ENCODE measurements at places on chromosomes 4 and X.

DNA sequence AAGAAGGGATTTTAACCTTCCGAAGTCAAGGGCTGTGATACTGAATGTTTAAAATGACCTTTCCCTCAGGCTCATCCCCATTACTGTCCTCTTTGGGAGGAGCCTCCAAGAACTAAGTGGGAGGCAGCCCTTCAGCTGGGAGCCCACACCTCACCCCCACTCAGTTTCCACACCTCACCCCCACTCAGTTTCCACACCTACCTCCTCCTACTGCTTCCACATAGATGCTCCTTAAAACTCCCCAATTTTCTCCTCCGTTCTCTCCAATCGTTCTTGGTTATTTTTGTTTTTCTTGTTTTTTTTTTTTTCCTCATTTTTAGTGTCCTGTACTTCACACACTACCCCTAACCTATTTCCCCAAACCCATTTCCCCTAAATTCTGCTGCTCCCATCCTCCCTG is 31.6 kb upstream of the ANXA3 start:
- no peak overlapping the region for H3K4me3 ChIP-seq
- no peak overlapping the region for H3K27ac ChIP-seq
- no peaks in the 10 kb centered on the region for H3K36me3 ChIP-seq
- no peak for DNase-seq
- no peaks in the 10 kb centered on the region for H3K4me1 ChIP-seq

GRCh38 chrX:69050051-69050765 is 115.0 kb downstream of the PJA1 start:
- H3K36me3 ChIP-seq = no peaks in the 10 kb centered on the region
- no peaks in the 10 kb centered on the region for H3K4me1 ChIP-seq
- no peak for DNase-seq
- no peak overlapping the region for H3K27ac ChIP-seq

- H3K36me3 ChIP-seq = peaks cover 23% of the 10 kb centered on the region
- DNase-seq = no peak
- H3K4me1 ChIP-seq = no peaks in the 10 kb centered on the region
Measured at GRCh38 chr4:119471259-119471658, 149.3 kb upstream of the FABP2 start.

GRCh38 chr4:80539190-80539589 is 203.7 kb downstream of the CFAP299 start:
- no peak overlapping the region for H3K27ac ChIP-seq
- H3K36me3 ChIP-seq = no peaks in the 10 kb centered on the region
- peaks cover 7% of the 10 kb centered on the region for H3K4me1 ChIP-seq
- H3K4me3 ChIP-seq = no peak overlapping the region
- DNase-seq = no peak

- no peak overlapping the region for H3K27ac ChIP-seq
- DNase-seq = no peak
- H3K4me3 ChIP-seq = no peak overlapping the region
Measured at GRCh38 chr4:179325181-179325580, 1882.9 kb upstream of the AGA start.

DNA sequence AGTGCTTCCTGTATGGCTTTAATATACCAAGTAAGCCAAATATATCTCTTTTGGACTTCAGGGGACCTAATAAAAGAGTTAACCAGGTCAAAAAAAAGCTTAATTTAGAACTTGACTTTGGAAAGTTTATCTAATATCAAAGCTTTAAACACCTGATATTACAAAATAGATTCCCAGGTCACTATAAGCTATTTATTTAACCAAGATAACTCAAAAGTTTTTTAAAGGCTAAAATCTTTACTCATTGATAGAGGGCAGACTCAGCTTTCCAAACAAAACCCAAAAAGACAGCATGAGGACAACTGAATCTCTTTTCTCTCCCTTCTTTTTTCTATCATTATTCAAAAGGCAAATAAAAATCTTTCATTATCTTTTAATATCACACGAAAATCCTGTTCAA is 19.5 kb downstream of the NUDT11 start:
- no peak overlapping the region for H3K4me3 ChIP-seq
- no peaks in the 10 kb centered on the region for H3K4me1 ChIP-seq
- no peak overlapping the region for H3K27ac ChIP-seq
- no peaks in the 10 kb centered on the region for H3K27me3 ChIP-seq
- H3K36me3 ChIP-seq = no peaks in the 10 kb centered on the region

DNA sequence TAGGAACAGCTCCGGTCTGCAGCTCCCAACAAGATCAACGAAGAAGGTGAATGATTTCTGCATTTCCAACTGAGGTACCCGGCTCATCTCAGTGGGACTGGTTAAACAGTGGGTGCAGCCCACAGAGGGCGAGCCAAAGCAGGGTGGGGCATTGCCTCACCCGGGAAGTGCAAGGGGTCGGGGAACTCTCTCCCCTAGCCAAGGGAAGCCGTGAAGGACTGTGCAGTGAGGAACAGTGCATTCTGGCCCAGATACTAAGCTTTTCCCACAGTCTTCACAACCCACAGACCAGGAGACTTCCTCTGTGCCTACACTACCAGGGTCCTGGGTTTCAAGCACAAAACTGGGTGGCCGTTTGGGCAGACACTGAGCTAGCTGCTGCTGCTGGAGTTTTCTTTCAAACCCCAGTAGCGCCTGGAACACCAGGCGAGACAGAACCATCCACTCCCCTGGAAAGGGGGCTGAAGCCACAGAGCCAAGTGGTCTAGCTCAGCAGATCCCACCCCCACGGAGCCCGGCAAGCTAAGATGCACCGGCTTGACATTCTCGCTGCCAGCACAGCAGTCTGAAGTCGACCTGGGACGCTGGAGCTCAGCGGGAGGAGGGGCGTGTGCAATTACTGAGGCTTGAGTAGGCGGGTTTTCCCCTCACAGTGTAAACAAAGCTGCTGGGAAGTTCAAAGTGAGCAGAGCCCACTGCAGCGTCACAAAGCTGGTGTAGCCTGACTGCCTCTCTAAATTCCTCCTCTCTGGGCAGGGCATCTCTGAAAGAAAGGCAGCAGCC is 84.6 kb downstream of the THOC2 start:
- no peaks in the 10 kb centered on the region for H3K4me1 ChIP-seq
- peak; percentile 44 for DNase-seq
- no peak overlapping the region for H3K27ac ChIP-seq
- H3K27me3 ChIP-seq = no peaks in the 10 kb centered on the region

- DNase-seq = no peak
- H3K27me3 ChIP-seq = no peaks in the 10 kb centered on the region
- H3K27ac ChIP-seq = no peak overlapping the region
- no peaks in the 10 kb centered on the region for H3K4me1 ChIP-seq
Measured at GRCh38 chr4:138643827-138644226, 371.8 kb upstream of the NOCT start.

- DNase-seq = no peak
- no peak overlapping the region for H3K4me3 ChIP-seq
- H3K36me3 ChIP-seq = no peaks in the 10 kb centered on the region
- no peaks in the 10 kb centered on the region for H3K27me3 ChIP-seq
Measured at GRCh38 chr4:156419080-156419685, 465.5 kb upstream of the CTSO start.

DNA sequence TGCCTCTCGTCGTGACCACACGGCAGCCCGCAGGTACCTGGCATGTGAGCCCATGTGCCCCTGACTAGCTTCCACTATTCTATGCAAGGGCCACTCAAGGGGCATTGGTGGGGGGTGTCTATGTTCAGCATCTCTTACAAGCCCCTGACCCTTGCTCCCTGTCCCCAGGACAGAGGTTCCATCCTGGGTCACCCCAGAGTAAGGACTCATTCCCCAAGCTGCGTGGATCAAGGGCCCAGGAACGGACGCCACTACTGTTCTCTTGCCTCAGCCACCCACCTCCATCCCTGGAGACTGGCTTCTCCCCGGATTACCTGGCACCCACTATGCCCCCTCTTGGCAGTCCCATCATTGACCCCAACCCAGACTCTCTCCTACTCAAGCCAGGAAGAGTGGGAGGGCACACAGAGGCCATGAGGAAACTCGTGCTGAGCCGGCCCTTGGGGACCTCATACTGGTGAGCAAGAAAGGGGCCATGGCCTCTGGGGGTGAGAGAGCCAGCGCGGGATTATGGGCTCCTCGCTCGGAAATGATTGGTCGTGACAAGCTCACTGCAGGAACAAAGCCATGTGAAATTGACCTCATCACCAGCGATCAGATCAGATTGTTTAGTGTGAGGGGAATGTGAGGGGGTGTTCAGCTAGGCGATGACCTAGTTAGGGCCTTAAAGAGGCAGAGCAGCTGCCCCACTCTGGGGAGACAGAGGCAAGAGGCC is 50.1 kb upstream of the PJA1 start:
- H3K4me3 ChIP-seq = no peak overlapping the region
- H3K27me3 ChIP-seq = no peaks in the 10 kb centered on the region
- DNase-seq = no peak
- H3K36me3 ChIP-seq = no peaks in the 10 kb centered on the region

DNA sequence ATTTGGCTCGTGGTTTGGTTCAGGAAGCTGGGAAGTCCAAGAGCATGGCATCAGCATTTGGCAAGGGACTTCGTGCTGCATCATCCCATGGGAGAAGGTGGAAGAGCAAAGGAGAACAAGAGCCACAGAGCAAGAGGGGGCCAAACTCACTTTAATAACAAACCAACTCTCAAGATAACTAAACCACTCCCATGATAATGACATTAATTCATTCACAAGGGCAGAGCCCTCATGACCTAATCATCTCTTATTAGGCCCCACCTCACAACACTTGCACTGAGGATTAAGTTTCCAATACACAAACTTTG is 113.4 kb upstream of the ATXN3L start:
- H3K36me3 ChIP-seq = no peaks in the 10 kb centered on the region
- DNase-seq = no peak
- peaks cover 3% of the 10 kb centered on the region for H3K4me1 ChIP-seq

GRCh38 chr4:40150932-40151331 is 45.9 kb upstream of the RHOH start:
- DNase-seq = no peak
- peak overlapping the region; percentile 14 for H3K27ac ChIP-seq
- peaks cover 4% of the 10 kb centered on the region for H3K4me1 ChIP-seq
- no peaks in the 10 kb centered on the region for H3K36me3 ChIP-seq
- no peaks in the 10 kb centered on the region for H3K27me3 ChIP-seq
- H3K4me3 ChIP-seq = no peak overlapping the region

- H3K4me3 ChIP-seq = no peak overlapping the region
- H3K27me3 ChIP-seq = no peaks in the 10 kb centered on the region
- no peak for DNase-seq
- no peaks in the 10 kb centered on the region for H3K4me1 ChIP-seq
- no peaks in the 10 kb centered on the region for H3K36me3 ChIP-seq
Measured at GRCh38 chr4:59759082-59759825, 1440.9 kb upstream of the ADGRL3 start.

GRCh38 chr4:122584519-122584918 is 36.3 kb downstream of the IL21 start:
- no peaks in the 10 kb centered on the region for H3K36me3 ChIP-seq
- H3K27ac ChIP-seq = no peak overlapping the region
- peaks cover 4% of the 10 kb centered on the region for H3K4me1 ChIP-seq
- peak; percentile 25 for DNase-seq
- H3K4me3 ChIP-seq = no peak overlapping the region

DNA sequence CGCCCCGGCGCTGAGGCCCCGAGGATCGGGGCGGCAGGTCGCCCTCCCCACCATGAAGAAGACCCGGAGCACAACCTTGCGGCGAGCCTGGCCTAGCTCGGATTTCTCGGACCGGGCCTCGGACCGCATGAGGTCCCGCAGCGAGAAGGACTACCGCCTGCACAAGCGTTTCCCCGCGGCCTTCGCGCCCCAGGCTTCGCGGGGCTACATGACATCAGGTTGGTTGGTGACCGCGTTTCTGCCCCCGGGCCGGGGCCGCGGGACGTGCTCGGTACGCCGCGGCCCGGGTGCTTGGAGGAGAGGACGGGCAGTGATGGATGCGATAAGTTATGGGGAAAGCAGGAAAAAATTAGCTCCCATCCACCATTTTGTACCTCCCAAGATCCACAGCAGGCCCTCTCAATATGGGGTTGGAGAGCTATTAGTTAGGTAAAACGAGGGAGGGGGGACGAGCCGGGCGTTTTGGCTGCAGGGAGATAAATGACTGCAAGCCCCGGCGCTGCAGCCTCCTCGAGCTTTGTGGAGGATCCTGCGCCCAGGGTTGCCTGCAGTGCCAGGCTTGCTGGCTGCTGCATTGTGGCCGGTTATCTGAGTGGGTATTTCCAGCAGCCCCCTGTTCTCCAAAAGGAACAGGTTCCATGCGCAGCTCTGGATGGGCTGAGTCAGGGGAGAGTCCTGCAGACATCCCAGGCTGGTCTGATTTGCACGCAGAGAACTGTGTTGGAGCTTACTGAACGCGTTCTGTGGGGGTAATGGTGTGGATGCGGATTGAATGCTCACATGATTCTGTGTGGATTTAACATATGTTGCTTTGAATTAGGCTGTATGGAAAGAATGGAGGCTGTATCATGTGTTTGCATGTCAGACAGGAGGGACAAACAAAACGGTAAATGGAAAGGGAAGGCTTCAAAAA is 1.9 kb downstream of the STOX2 start:
- H3K27ac ChIP-seq = no peak overlapping the region
- no peak for DNase-seq
- H3K27me3 ChIP-seq = no peaks in the 10 kb centered on the region
- H3K4me1 ChIP-seq = peaks cover 5% of the 10 kb centered on the region

DNA sequence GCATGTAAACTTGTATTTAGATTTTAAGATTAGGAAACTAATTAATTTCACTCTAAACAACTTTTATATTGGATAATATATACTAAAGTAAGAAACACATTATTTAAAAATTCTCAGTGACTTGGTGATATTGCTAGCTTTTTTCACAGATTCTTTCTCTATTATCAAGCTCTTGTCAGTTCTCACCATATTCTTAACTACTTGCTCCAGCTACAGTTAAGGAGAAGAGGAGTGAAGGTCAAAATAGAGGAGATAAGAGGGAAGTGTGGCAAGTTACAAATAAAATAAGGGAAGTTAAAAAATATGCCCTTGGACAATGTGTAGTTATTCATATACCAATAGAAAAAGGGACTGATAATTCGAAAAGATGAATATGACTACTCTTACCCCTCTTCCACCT is 34.7 kb upstream of the NAF1 start:
- no peak overlapping the region for H3K4me3 ChIP-seq
- H3K4me1 ChIP-seq = no peaks in the 10 kb centered on the region
- no peak overlapping the region for H3K27ac ChIP-seq
- DNase-seq = no peak

DNA sequence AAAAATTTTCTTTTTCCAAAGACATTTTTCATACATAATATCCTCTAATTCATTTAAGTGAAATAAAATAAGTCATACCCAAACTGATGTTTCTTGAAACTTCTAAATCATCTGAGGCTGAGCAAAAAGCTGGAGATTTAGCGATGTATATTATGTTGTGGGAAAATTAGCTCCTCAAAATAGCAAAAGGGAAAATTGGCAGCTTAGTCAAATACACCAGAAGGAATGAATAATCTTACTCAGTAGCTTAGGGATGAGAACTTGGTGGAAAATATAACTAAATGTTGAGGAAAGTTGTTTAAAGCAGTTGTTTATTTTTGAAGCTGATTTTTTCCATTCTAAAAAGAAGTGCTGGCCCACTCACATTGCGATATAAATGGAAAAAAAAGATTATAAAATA is 40.9 kb downstream of the GABRA4 start:
- DNase-seq = no peak
- H3K27me3 ChIP-seq = no peaks in the 10 kb centered on the region
- no peaks in the 10 kb centered on the region for H3K4me1 ChIP-seq
- H3K36me3 ChIP-seq = no peaks in the 10 kb centered on the region
- no peak overlapping the region for H3K27ac ChIP-seq

Measured in naive thymus-derived CD4-positive, alpha-beta T cell (primary cell).